ENCODE measurements at places on chromosomes 1 and 21.

DNA sequence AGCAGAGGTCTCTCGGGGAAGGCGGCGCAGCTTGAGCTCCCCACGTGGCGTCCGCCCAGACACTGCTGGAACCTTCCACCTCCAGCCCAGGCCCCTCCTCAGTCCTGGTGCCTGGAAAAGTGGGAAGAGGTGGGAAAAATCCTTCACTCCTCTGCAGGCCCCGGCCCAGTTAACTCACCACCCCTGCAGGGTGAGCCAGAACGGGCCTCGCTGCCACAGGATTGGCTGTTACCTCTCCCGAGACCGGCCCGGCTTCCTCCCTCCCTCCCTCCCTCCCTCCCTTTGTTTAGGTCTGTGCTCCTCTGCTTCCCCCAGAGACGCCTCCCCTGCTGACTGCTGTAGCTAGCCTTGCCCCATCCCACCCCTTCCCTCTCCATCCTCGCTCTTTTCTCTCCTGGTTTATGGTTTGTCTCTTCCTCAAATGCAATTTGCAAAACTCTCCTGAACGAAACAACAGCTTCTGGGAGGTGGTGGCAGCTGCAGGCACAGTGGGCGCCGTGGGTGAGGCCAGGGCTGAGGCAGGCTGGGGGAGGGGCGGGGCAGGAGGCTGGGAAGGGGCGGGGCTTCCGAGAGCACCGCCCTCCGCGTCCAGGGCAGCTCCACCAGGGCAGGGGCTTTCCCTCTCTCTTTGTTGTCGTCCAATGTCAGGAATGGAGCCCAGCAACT is 6.5 kb downstream of the CAPN9 start:
- ATAC-seq, result no peak

- ATAC-seq, result no peak
Measured at GRCh38 chr1:41515131-41515678, 30.7 kb upstream of the EDN2 start.

- no peak for ATAC-seq
Measured at GRCh38 chr1:157240495-157241184, 102.4 kb upstream of the ETV3 start.

DNA sequence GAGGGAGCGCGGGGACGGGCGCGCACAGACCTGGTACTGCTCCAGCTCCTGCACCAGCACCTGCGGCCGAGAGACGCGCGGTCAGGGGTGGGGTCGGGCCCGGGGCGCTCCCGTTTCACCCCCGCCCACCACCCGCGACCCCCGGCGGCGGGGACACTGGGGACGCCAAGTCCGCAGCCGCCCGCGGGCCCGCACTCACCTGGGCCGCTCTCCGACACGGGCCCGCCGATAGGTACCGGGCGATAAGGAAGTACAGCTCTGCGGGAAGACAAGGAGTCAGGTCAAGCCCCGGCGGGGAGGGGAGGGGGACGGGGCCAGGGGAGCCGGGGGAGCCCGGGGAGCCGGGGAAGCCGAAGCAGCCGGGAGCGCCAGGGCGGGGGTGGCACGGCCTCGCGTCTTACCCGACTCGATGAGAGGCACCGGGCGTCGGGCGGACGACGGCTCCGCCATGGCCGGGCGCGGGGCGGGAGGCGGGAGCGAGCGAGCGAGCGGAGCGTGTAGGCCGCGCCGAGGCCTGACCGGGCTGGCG is 326 bp downstream of the BRWD1 start:
- ATAC-seq, result peak; percentile 3

DNA sequence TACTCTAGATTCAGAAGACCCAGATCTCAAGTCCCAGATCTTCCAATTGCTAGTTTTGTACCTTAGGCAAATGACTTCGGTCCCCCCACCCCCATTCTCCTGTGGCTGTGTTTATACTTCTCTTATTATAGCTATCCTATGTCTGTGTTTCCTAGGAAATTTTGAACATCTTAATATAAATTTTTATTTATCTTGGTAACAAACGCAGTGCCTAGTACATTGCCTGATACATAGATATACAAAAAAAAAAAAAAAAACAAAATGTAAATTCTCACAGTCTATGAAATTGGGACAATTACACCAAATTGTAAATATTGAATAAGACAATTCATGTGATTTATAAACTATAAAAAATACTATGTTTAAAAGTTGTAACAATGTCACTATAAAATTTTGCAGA is 84.1 kb upstream of the SLC44A3 start:
- no peak for ATAC-seq

DNA sequence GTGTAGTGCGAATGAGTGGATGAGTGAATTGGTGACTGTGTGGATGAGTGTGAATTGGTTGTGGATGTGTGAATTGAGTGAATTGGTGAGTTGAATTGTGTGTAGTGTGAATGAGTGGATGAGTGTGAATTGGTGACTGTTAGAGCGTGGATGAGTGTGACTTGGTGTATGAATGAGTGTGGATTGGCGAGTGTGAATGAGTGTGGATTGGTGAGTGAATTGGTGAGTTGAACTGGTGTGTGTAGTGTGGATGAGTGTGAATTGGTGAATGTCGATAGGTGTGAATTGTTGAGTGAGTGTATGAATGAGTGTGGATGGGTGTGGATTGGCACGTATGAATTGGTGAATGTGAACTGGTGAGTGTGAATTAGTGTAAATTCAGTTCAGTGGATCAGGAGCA is 7.7 kb downstream of the AURKAIP1 start:
- no peak for ATAC-seq

GRCh38 chr1:22639286-22639685 is 2.9 kb downstream of the C1QA start:
- no peak for ATAC-seq

GRCh38 chr1:45584351-45585109 is 689 bp downstream of the NASP start:
- peak; percentile 72 for ATAC-seq

DNA sequence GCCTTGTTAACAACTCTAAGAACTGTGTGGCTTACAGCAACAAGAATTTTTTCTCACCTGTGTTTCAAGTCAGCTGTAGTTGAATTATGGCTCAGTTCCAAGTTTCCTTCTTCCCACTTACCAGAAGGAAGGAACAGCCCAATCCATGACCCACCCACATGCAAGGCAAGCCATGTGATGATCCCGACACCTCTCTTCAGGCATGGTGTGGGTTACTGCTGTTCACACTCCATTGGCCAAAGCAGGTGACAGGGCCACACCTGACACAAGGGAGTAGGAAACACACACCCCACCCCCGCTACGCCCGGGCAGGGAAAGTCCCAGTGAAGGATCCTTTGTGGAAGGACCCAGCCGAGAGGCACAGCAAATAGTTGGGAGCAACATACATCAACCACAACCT is 36.3 kb downstream of the KCNJ15 start:
- ATAC-seq, result no peak

DNA sequence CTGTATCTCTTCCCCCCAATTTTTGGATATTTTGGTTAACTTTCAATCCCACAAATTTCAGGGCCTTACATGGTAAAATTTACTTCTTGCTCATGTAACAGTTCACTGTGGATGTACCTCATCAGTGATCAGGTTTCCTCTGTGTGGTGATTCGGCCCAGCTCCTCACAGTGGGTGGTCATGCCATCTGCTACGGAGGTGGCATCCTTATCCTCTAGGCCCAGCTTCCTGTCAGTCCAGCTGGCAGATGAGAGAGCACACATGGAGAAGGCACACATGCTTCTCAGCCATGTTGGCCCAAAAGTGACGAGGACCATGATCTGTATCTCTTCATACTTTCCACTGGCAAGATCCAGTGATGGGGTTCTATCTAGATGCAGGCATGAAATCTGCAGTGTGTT is 27.2 kb downstream of the PCBP3 start:
- no peak for ATAC-seq

GRCh38 chr1:98388441-98388840 is 273.1 kb upstream of the SNX7 start:
- no peak for ATAC-seq

DNA sequence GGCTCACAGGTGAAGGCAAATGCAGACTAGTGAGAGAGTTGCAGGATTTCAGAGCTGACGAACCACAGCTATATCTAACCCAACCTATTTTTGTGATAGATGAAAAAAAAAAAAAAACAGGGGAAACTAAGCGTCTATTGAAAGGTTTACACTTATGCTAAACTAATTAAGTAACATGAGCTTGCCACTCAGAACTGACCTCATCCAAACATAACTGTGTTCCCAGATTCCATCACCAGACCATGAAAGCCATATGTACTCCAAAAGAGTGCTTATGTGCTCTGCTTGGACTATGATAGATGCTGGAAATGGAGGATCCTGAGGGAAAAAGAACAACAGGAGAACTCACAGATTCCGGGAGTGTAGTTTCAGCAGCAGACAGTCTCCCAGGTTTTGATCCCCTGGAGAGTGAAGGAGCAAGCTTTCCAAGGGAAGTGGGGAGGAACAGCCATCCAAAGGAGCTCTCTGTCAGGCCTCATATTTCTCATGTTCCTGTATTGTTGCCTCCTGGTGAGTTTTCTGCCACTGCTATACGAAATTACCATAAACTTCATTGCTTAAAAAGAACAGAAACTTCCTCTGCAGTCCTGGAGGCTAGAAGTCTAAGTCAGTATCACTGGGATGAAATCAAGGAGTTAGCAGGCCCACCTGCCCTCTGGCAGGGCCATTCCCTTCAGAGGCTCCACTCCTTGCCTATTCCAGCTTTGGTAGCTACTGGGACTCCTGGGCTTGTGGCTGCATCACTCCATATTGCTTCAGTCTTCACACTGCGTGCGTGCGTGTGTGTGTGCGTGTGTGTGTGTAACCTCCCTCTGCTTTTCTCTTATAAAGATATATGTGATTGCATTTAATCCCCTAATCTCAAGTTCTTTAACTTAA is 38.1 kb downstream of the NIBAN1 start:
- ATAC-seq, result no peak

GRCh38 chr1:229621663-229622062 is 4.3 kb downstream of the TAF5L start:
- ATAC-seq, result no peak

DNA sequence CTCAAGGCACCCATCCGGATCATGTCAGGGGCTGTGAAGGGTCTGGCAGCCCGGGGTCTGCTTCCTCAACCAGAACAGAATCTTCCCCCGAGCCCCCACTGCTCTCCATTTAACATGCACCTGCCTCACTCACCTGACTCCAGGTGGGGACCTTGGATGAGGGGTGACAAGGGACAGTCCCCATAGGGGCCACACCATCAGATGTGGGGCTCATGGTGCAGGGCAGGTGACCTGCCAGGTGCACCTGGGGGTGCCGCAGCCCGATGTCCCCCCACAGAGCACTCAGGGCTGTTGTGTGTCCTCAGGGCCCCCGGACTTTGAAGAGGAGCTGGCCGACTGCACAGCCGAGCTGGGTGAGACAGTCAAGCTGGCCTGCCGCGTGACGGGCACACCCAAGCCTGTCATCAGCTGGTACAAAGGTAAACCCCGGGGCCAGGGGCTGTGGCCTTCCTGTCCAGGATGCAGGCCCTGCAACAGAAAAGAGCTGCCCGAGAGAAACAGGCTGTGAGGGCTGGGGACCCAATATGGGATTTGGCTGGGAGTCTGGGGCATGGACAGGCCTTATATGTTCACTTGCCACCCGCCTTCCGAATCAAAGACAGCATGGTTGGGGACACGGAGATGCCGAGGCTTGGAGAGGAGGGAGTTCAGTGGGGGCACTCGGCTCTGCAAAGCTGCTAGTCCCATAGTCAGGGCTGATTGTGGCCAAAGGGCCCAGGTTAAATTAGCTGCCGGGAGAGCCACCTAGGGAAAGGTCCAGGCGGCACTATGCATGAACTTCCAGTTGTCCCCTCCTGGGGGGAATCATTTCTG is 64.6 kb downstream of the TRIM11 start:
- ATAC-seq, result no peak

GRCh38 chr1:36625253-36625934 is 142.7 kb upstream of the CSF3R start:
- no peak for ATAC-seq

- no peak for ATAC-seq
Measured at GRCh38 chr1:94515296-94515947, 26.1 kb downstream of the F3 start.

DNA sequence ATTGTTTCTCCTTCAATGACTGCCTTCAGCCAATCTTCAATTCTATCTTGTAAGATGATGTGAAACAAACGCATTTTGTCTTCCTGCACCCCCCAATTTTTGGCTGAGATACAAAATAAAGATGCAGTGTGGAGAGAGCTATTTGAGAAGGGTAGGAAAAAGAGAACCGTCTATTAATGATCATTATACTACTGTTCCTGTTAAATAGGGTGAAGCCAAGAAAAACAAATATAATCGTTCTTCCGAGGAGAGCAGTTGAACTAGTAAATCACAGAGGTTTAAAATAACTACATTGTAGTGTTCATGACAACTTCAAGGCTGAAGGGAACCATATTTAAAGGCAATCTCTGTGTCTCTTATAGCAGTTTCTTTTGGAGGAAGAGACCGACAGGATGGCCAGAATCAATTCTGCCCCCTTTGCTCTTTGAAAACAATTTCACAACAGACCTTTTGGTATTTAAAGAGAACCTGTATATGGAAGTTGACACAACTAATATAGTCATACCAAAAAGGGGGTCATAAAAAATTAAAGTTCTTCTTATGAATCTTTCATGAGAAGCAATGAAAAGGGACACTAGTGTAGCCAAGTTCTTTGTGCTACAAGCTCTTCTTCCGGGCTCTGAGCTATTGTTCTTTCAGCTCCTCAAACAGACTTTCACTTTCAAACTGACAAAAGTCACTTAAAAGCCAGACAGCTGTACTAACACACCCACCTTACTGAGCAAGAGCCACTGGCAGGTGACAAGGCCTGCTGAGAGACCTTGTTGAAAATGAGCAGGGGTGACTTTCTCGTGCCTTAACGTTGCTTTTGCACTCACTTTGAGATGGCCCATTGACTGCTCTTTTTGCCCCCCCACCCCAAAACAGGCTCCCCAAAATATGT is 30.9 kb downstream of the PROX1 start:
- ATAC-seq, result no peak

DNA sequence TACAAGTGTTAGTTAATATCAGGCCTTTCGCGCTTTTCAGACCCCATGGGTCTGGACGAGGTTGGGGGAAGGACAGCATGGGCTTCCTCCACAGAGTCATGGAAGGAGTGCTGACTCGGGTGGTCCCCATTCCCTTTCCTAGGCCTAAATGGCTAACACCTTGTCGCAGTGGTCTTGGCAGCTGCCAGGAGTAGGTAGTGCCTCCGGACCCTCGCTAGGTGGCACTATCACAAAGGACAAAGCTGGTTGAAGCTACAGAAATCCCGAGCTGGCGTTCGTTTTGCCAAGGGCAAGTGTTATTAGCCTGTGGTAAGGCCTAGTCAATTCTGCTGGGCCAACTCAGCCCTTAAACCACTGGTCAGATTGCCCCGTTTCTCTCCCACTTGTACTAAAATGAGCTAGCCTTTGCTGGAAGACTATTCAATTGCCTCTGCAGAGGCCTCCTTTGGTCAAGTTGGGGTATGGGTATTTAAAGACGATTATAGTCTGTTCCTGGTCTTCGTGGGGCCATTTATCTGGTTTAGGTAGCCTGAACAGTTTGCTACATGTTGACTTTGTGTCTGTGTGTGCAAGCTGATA is 1.1 kb upstream of the UBE2Q1 start:
- ATAC-seq, result peak; percentile 71

DNA sequence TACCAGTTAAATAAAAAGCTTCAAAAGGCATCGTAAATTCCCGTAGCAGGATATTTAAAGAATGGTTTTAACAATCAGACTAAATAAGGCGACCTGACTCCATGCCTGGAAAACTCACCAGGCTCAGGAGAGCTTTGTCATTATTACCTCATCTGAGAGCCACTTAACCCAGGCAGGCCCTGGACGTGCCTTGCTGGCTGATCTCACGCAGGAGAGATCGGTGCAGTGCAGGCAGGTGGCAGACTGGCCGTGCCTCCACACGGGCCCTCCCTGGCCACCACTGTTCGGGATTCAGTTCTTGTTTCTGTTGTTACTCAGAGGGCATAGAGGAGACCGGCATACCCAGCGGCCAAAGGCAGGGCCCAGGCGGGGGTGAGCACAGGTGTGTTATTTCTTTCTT is 6.4 kb downstream of the MT1HL1 start:
- peak; percentile 58 for ATAC-seq

All from gastroesophageal sphincter (tissue), 4 donors.